NCI-H82 (cell line): ENCODE measurements at places on chromosomes 16 and 17.

- peak; percentile 98 for DNase-seq
Observed at GRCh38 chr16:64615630-64616280, 506.1 kb downstream of the CDH11 start.

- no peak for DNase-seq
Observed at GRCh38 chr16:50369133-50369804, 481 bp upstream of the BRD7 start.

DNA sequence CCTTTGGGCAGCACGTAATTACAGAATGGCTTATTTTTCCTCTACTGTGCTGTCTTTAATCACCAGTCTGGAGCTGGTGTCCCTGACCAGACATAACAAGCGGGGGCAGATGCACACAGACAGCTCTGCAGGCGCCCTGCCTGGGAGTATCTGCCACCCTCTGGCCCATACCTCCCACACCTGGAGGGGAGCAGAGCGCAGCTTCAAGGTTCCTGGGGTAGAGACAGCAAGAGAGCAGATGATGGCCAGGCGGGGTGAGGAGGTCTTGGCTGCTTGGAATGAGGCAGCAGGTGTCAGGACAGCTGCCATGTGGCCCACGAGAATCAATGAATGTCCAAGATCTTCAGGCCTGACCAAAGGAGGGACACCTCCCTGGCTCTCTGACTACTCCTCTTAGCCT is 23.8 kb downstream of the TMEM94 start:
- peak; percentile 31 for DNase-seq

- no peak for DNase-seq
Observed at GRCh38 chr17:63423251-63423950, 22.7 kb downstream of the CYB561 start.

- no peak for DNase-seq
Observed at GRCh38 chr17:28954886-28955285, 3.6 kb upstream of the PHF12 start.

DNA sequence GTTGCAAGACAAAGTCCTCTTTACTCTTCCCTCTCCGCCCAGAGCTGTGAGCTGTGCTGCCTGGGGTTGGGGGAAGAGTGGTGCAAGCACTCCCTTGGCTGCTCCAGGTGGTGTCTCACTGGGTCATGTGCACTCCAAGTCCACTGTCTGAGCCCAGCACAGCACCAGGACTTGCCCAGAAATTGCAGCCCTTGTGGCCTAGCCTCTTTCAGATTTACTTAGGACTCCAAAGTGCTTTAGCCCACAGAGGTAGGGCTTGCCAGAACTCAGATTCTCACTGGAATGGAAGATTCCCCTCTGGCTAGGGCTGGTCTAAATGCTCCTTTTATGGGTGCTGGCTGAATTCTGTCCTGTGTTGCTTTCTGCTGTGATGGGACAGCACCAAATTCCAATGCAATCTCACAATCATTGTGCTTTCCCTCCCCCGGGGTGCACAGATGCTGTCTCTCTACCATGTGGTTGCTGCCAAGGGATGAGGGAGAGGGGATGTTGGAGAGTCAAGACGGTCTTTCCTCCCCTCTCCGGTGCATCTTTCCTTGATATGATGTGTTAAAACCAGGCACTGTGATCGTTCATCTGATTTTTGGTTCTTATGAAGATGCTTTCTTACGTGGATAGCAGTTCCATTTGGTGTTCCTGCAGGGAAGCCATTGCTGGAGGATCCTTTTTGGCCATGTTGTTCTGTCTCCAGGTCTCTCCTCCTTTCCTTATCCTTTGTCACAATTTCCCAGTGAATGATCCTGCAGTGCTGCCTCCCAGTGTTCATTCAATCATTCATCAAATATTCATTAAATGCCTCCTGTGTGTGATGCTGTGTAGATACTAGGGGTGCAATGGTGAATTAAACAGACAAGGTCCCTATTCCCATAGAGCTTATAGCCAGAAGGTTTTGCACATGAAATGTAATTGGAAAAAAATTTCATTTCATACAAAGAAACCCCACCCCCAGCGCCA is 216.3 kb downstream of the SPECC1 start:
- peak; percentile 56 for DNase-seq

DNA sequence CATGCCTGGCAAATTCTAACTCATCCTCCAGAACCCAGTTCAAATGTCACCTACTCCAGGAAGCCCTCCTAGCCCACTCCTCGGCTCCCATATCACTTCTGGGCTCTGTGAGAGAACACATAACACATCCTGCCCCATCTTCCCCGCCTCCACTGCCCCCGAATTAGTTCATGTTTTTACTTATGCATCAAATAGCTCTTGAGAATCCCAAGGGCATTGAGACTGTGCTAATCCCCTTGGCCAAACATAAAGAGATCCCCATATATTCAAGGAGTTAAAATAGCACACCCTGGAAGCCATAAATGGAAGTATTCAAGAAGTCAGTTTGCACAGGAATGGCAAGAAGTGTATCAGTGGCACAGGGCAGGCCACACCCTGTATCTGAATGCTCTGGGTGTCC is 2.0 kb upstream of the CREBBP start:
- DNase-seq = peak; percentile 30

GRCh38 chr17:74357466-74357809 is 4.2 kb downstream of the BTBD17 start:
- no peak for DNase-seq

- DNase-seq = no peak
Observed at GRCh38 chr17:72591289-72592241, 470.7 kb downstream of the SOX9 start.

DNA sequence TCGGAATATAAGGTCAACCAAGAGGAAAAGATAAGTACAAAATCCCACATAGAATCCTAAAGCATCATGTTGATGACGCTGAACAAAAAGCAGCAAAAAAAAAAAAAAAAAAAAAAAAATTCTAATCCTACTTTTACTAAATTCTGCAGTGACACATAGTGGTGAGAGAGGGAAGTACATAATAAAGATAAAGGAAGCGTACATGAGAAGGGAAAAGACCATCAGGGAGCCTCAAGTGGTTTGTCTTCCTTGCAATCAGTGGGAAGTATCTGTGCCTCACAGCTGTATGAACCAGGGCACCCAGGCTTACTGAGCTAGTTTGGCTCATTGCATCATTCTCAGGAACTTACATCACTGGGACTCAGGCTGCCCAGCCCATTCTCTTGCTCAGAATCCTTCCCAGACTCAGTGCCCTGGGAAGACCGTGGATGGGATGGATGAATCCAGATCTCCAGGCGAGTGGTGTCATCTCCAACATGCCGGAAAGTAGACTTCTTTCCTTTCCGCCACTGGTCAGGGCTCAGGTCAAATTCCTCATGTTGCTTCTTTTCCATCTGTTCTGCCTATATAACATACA is 21.2 kb downstream of the SMG6 start:
- peak; percentile 78 for DNase-seq

GRCh38 chr17:40463122-40463550 is 19.9 kb downstream of the IGFBP4 start:
- no peak for DNase-seq

GRCh38 chr16:51919736-51920135 is 627.2 kb downstream of the TOX3 start:
- no peak for DNase-seq

GRCh38 chr17:65666876-65667321 is 105.5 kb upstream of the AXIN2 start:
- peak; percentile 10 for DNase-seq

- peak; percentile 64 for DNase-seq
Observed at GRCh38 chr17:3043737-3044365, 19.6 kb downstream of the OR1D5 start.

- DNase-seq = peak; percentile 85
Observed at GRCh38 chr17:57677301-57677700, 67.8 kb downstream of the CCDC182 start.

GRCh38 chr16:10169031-10169430 is 13.2 kb downstream of the GRIN2A start:
- DNase-seq = no peak

DNA sequence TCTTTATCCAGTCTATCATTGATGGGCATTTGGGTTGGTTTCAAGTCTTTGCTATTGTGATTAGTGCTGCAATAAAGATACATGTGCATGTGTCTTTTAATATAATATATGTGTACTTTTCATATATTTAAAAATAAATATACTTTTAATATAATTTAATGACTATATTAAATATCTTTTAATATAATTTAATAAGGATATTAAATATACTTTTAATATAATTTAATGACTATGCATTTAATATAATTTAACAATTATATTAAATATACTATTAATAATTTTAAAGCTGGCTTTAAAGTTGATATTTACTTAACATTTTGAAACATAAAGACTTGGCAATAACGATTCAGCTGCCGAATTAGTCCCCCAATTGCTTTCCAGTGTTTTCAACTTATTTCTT is 1.2 kb downstream of the CCL23 start:
- DNase-seq = no peak

GRCh38 chr17:76271669-76272540 is 6.8 kb downstream of the UBALD2 start:
- no peak for DNase-seq

- DNase-seq = no peak
Observed at GRCh38 chr17:37841232-37841631, 83.0 kb upstream of the TBC1D3K start.

- peak; percentile 90 for DNase-seq
Observed at GRCh38 chr17:74369221-74369620, 1.9 kb downstream of the GPR142 start.

DNA sequence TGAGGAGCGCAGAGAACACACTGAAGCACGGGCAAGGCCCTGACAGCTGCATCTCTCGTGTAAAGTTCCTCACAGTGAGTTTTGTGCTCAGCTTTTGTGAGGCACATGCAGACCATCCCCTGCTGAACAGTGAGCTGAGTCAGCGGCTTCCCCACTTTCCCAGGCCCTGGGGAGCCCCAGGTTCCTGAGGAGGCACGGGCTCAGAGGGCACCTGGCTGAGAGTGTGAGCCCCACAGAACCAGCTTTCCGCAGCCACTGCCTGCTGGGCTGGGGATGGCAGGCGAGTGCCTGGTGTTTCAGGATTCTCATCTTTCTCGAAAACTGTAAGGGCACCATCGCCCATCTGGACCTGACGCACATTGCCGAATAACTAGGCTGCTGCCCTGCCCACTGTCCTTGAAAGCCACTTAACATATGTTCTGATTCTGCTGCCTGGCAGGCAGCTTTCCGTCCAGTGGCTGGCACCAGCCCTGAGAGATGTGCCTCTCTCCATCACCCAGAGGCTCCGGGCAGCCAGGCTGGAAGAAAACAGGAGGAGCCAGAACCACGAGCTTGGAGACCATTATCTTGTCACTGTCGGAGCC is 266.7 kb upstream of the FOXF1 start:
- no peak for DNase-seq

DNA sequence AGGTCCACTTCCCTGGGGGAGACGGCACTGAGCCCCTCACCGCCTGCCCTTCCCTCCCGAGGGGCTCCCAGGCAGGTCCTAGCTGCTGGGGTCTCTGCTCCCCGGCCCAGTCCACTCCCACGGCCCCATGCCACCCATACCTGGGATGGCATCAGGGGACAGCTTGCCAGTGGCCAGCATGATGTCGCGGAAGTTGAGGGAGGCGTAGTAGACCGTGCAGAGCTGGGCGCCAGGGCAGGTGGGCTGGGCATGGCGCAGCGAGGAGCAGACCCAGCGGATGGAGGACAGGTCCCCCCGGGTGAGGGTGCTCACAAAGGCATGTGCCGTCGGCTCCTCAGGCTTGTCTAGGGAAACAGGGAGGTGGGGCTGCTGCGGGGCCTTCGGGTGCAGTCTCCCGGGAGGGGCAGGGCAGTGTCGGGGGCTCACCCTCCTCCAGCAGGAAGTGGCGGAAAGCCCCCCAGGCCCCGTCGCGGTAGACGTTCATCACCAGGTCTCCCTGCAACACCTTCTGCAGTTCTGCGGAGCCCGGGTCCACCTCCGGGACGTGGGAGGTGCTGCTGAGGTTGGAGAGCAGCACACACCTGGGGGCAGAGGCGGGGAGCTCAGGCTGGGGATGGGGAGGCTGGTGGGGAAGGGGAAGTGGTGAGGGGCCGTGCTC is 13.5 kb downstream of the FASN start:
- DNase-seq = no peak

DNA sequence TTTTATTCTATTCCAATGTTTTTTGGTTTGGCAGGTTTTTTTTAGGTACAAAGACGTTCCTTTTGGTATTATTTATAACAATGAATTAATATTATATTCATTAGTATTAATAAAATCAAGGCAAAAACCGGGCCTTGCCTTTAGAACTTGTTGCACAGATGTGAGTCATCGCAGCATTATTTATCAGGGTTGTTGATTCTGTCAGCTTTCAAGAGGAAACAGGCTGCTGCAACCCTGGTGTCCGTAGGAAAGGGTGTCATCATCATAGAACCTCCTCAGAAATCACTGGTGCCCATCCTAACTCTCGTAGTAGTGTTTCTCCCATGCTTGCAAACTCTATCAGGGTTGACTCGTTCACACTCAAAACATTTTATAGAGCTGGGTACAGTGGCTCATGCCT is 10.2 kb upstream of the LRRC37B start:
- no peak for DNase-seq

DNA sequence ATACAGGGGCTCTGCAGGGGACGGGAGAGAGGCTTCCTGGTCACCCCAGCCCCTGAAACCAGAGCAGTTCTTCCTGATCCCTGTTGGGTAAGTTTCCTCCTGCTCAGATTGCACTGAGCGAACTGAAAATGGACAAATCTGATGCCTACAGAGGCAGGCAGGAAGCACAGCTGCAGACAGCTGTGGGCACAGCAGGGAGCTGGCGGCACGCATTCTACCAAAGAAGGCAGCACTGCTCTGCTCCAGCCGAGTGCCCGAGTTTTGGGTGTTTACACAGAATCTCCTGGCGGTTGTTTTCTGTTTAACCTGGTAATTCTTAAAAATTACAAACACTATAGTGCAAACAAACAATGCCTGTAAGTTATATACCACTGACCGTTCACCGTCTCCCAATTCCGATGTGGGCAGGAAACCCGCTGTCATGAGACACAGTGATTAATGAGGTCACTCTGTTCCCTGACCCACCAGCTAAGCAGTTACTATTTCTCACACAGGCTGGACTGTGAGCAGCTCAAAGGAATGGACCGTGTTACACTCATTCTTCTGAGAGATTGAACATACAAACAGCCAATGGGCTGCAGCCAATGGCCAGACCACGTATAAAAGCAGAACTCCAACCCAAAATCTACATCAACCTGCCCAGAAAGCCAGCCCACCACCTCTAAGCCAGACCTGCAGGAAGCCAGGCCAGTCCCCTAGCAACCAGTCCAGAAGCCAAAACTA is 25.5 kb downstream of the NSMCE1 start:
- no peak for DNase-seq

- DNase-seq = no peak
Observed at GRCh38 chr17:62895320-62896301, 70.4 kb upstream of the TANC2 start.

DNA sequence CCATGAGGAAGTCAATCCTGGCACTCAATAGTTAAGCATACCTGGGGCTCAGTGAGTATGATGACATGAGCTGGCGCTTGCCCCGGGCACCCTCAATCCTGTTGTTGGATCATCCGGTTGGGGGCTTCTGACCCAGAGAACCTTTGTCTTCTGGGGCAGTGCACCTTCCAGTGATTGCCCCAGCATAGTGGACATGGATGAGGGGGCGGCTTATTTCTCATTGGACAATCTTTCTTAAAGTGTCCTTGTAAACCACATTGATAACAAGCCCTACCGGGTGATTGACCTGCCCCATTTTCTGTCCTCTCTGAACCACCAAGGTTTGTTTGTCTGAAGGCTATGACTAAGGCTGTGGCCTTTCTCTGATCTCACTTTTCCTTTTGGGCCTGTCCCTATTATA is 18.2 kb downstream of the IGSF6 start:
- no peak for DNase-seq

GRCh38 chr17:53100126-53100525 is 722.6 kb upstream of the KIF2B start:
- no peak for DNase-seq
